ENCODE measurements at places on chromosomes 5 and 9.

DNA sequence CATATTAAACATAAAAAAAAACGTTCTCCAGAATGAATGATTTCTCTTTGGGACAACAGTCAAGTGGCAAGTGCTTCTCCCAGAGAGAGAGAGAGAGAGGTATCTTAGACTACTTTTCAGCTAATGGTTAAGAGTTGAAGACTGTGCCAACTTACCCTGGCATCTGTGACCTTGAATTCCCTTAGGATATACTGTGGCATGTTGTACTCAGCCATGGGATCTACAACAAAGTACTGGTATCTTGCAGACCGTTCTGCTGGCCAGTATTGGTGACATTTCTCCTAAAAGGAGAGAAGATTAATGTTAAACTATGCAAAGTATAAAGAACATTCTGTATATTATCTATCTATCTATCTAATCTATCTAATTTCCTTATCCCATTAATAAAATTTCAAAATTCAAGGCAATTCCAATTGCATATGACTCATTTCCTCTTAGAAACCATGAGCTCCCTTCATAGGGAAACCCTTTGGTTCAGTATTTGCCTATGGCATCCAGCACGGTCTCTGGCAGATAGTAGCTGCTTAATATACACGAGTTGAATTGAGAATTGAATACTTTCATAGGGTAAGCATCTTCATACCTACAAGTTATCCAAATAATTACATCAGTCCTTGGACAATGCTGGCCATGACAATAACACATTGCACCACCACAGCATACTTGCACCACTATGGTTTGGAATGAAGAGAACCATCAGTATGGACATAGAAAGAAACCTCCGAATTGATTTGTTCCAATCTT, 539.4 kb upstream of the DMAC1 start:
- DNase-seq = no peak

GRCh38 chr5:32314658-32315057, 1.9 kb upstream of the MTMR12 start:
- DNase-seq = no peak

DNA sequence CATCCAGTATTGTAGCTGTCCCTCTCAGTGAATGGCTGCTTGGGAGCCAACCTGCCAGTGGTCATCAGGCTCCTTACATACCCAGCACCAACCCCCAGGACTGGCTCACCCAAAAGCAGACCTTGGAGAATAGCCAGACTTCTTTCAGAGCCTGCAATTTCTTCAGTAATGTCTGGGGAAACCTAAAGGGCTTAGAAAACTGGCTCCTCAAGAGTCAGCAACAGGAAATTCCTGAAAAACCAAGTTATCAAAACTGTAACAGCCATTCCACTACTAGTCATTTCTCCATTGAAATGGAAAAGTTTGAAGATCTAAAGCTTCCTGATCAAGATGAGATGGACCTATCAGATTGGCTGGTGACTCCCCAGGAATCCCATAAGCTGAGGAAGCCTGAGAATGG, 12.3 kb upstream of the STING1 start:
- DNase-seq = no peak

- no peak for DNase-seq
Observed at GRCh38 chr9:129333617-129334104, 155.6 kb upstream of the IER5L start.

GRCh38 chr9:23701291-23701690, 124.7 kb downstream of the ELAVL2 start:
- no peak for DNase-seq

GRCh38 chr9:130766021-130766926, 68.8 kb upstream of the ABL1 start:
- no peak for DNase-seq

- no peak for DNase-seq
Observed at GRCh38 chr9:87286506-87286905, 211.2 kb upstream of the DAPK1 start.

Measured in GM19239 (cell line).